ENCODE measurements at places on chromosomes 13 and 19. TPM values are rescaled to one million over a fixed set of nuclear protein-coding genes. Genes with fewer than 3 reads are reported as not detected.
A peak's percentile ranks its signal among the peaks of the same experiment; 100 is the strongest.

- DNase-seq: no peak
These were observed 447.9 kb downstream of the DCT start for GRCh38 chr13:94031609-94032008.

DNA sequence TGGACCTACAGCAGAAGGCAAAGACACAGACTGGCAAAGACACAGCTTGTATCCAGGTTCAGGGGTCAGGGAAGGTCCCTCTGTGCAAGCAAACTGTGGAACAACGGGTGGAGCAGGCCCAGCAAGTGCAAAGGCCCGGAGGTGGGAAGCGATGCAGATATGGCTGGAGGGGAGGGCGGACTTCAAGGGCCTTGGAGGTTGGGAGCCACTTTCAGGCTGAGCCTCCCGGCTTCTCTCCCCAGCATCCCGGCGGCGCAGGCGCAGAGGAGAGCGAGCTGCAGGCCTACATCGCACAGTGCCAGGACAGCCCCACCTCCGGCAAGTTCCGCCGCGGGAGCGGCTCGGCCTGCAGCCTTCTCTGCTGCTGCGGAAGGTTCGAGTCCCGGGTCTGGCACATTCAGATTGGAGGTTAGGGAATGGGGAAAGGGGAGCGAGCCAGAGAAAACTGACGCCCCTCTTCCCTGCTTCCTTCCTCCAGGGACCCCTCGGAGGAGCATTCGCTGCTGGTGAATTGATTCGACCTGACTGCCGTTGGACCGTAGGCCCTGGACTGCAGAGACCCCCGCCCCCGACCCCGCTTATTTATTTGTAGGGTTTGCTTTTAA lies 2.1 kb upstream of the PNPLA6 start:
- peak; percentile 77 for DNase-seq

GRCh38 chr19:20787786-20788185 lies 11.7 kb downstream of the ZNF66 start:
- no peak for DNase-seq

DNA sequence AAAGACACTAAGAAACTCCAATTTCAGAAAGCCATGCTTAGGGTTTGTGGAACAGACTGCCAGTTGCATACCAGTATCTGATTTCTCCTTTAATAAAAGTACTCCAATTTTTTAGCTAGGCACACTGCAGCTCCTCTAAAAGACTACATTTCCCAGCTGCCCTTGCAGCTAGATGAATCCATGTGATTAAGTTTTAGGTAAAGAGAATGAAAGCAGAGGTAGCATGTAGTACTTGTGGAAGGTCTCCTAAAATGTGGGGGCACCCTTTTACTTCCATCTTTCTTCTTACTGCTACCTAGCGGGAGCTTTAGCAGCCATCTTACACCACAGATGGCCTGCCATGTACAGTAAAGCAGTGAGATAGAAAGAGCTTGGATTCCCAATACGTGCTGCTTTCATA lies 33.0 kb upstream of the TSC22D1 start:
- no peak for DNase-seq

GRCh38 chr13:69585656-69586055 lies 522.0 kb upstream of the ATXN8OS start:
- no peak for DNase-seq

The SLC1A6 gene
- 156 TPM for total RNA-seq

- no peak for DNase-seq
These were observed 4.3 kb downstream of the KIRREL2 start for GRCh38 chr19:35860818-35861639.

DNA sequence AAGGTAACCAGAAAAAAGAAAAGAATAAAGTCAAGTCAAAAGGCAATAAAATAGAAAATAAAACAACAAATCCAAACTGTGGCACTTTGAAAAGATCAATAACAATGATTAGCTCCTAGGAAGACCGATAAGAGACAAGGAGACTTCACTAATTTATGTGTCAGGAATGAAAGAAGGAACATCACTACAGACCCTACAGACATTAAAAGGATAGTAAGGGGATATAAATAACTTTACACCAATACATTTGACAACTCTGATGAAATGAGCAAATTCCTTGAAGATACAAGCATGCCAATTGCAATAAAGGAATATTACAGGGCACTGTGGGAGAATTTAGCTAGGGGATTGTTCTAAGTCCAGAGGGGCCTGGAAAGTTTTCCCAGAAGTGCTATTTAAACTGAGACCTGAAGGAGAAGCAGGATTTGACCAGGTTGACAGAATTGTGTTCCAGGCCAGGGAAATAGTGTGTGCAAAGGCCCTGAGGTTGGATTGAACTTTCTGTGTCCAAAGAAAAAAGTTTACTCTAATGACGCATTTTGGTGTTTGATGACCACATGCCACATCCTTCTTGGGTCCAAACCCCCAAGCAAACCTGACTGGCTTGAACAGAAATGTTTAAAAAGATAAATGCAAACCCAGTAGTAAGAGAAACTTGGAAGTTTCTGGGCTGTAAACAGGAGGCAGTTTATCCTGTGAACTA lies 1.6 kb upstream of the C19orf38 start:
- DNase-seq: no peak
